Femur (tissue), 1 donor: ENCODE measurements at places on chromosomes 16 and 17.

GRCh38 chr16:86791287-86792035 lies 213.1 kb downstream of the FOXL1 start:
- no peak for DNase-seq

DNA sequence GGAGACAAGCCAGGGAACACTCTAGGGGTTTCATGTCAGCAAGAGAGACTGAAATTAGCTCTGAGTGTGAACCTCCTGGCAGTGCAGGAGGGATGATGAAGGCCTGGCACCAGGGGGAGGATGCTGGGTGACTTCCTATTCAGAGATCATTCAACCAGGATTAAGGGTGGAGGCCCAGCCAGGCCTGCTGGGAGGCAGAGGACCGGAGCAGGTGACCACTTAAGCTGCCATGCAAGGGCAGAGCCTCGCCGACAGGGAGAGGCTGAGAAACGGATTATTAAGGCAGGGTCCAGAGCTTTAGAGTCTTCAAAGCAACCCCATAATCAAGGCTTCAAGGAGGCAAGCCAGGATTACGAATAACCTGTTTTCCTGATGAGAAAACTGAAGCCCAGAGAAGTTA lies 10.6 kb upstream of the SRCIN1 start:
- no peak for DNase-seq

DNA sequence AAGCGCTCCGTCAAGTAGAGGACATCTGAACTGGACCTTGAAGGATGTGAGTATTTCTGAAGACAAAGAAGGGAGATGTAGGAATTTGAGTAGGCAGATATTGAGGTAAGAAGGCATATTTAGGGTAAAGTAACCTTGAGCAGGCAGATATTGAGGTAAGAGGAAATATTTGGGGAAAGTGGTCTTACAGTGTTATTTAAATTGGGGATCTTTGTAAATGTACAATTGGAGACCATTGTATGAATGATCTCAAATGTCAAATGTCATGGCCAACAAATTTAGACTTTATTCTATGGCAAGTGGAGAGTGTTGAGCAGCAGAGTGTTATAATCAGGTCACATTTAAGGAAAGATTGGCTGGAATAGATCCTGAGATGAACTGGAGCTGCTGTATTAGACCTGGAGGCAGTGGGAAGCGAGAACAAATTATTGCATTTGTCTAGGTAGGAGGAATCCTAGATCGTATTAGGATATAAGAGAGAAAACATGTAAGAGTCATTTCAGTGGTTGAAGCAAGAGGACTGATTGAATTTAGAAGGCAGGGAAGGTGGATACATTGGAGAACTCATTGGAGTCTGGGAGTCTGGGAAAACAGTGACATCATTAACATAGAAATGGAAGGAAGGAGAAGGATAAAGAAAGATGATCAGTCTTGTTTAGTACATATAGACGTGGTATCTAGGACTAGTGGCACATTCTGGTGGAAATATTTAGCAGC lies 165.6 kb downstream of the MAP2K6 start:
- no peak for DNase-seq

DNA sequence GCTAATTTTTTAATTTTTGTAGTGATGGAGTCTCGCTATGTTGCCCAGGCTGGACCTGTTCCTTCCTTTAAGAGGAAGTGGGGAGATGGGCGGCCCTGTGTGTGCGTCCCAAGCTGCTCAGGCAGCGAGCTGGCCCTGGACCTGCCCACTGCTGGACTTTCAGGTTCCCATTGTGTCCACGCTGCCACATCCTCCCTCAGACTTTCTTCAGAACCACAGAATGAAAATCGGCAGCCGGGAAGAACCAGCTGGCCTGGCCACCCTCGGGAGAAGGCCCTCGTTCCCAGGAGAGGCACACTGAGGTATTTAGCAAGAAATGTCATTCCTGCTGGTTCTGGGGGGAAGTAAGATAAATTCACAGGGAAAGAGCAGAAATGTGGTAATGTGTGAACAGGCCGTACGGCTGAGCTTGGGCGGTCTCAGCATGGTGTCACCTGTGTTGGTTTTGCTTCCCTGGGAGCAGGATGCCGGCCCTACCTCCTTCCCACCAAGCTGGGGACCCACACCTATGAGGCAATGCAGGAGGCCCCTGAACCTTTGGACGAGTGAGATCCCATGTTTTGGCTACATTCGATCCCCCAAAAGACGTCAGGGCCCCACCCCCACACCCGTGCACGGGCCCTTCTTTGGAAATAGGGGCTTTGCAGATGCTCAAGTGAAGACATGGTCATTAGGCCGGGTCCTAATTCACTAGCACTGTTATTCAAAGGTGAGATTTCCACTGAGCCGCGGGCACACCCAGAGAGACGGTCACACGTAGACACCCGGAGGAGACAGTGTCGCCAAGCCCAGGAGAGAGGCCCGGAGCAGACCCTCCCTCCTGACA lies 35.9 kb upstream of the ZNF469 start:
- DNase-seq = no peak

DNA sequence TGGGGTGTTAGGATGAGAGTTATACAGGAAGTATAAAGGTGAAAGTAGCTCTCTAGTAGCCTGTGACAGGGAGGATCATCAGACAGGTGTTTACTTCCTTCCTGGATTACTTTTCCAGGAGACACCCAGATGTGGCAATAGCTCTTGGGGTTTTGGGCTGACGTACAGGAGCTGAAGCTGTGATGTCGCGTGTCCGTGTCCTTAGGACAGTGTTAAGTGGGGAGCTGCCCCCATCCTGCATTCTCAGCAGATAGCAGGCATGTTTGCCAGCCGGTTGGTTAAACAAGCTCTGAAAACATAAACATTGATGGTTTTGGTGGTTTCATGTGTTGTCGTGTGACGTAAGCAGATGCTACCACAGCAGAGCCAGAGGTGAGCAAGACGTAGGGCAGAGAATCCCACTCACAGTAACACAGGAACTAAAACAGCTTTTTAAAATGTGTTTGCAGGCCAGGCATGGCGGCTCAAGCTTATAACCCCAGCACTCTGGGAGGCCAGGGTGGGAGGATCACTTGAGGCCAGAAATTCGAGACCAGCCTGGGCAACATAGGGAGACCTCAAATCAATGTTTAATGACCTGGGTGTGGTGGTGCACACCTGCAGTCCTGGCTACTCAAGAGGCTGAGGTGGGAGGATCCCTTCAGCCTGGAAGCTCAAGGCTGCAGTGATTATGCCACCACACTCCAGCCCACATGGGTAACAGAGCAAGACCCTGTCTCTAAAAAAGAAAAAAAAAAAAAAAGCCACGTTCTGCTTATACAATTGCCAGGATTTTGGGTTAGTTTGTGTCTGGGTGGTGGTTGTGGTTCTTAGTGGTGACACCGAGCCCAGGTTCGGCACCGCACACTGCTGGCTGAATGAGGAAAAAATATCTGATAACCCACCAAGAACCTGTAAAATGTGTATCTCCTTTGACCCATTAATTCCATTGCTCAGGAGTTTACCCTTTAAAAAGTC lies 18.2 kb upstream of the IL17C start:
- no peak for DNase-seq

- DNase-seq = peak; percentile 64
These were observed 8.5 kb upstream of the ANKRD11 start for GRCh38 chr16:89498839-89499238.

GRCh38 chr17:62791767-62792446 lies 16.2 kb downstream of the MARCHF10 start:
- DNase-seq = no peak

DNA sequence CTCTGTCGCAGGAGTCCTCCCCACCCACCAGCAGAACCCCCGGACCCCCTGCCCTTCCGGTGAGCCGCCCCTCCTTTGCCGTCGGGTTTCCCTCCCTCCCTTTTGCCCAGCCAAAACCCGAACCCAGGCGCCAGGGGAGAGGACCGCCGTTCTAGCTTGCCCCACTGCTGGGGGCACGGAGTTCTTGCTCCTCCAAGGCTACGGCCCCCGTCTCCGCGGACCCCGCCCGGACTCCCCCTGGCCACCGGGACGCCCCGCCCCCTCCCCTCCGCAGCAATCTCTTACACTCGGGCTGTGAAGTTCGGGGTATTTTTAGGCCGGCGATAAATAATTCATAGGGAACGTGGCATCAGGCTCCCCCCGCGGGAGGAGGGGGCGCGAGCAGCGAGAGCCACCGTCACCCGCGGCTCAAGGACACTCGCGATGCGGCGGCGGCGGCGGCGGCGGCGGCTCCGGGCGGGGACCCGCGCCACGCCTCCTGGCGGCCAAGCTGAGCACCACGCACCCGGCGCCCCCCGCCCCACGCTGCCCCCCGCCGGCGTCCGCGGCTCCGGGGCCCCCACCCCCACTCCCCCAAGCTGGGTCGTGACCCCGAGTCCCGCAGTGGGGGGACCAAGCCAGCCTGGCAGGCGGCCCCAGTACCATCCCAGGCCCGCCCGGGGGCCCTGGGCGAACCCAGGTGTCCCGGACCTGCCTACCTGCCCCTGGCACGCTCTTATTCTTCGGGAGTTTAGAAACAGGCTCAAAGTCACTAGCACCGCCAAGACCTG lies at the start of gene GRIN2C:
TSS of gene GRIN2C (minus strand) at position 427 of the 770 bp plus-strand sequence. CDS start 4,793 bp downstream, outside the sequence.
- no peak for DNase-seq

- DNase-seq = no peak
These were observed 5.4 kb upstream of the GOSR2 start for GRCh38 chr17:46917516-46917915.

DNA sequence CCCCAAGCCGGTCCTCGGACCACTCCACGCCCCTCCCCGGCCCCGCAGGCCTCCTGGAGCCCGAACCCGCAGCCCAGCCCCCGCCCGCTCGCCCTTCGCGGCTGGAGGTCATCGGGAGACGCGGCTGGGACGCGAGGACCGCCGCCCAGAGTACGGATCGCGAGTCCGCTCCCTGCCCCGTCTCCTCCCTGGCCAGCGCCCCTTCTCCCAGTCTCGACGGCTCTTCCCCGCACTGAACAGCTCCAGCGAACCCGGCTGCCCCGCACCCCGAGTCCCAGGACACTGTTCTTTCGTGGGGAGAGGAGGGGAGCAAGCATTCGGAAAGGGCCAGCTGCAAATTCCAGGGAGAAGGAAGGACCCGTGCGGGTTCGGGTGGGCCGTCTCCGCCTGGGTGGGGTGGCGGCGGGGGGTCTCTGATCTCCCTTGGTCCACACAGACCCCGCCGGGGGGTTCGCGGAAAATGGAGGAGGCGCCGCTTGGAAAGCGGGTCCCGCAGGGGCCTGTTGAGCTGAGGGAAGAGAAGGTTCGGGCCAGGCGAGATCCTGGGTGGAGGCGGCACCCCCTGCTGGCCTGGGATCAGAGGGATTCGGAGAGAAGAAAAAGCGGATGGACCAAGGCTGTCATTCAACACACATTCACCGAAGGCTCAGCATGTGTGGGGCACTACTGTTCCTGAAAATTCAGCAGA lies 632 bp upstream of the RTN4RL1 start:
- DNase-seq = peak; percentile 75
